ENCODE measurements at places on chromosomes 1 and 21.
A peak's percentile ranks its signal among the peaks of the same experiment; 100 is the strongest.

DNA sequence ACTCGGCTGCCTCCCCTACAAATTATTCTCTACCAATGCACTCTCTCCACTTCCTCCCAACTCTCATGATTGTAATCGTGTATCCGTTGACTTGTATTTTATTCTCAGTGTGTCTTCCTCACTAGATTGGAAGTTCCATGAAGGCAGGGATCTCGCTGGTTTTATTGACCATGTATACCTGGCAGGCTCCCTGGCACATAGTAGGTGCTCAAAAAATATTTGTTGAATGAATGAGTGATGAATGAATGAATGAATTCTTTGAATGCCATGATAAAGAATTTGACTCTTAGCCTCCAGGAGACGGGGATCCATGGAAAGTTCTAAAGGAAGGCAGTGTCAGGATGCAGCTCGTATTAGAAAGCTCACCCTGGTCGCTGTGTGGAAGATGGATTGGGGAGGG, 28.8 kb upstream of the WASF2 start:
- no peak for DNase-seq

DNA sequence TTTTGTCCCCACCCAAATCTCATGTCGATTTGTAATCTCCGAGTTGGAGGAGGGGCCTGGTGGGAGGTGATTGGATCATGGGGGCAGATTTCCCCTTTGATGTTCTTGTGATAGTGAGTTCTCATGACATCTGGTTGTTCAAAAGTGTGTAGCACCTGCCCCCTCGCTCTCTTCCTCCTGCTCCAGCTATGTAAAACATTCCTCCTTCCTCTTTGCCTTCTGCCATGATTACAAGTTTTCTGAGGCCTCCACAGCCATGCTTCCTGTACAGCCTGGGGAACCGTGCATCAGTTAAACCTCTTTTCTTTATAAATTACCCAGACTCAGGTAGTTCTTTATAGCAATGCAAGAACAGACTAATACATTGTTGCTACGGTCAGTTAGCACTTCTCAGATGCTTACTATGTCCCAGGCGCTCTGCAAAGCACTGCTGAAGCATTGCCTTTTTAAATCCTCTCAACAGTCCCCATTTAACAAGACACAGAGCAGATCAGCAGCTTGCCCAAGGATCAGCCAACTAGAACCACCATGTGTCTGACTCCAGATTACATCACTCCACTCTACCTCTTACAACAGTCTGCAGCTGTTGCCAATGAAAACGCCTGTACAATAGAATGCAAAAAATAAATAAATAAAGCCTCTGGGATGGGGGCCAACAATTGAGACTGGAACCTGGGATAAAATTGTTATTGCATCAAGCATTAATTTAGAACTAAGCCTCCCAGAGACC, 52.4 kb upstream of the USP1 start:
- no peak for DNase-seq

GRCh38 chr1:95072532-95073419, at the start of gene ALG14:
TSS of gene ALG14 (minus strand) at chr1:95072951. CDS start at chr1:95072898, 53 bp downstream.
- DNase-seq: peak; percentile 88

GRCh38 chr1:215589650-215590435, 22.7 kb downstream of the KCTD3 start:
- DNase-seq: no peak

- DNase-seq: no peak
Measured at GRCh38 chr1:162635418-162635817, 3.2 kb downstream of the DDR2 start.

GRCh38 chr1:182359645-182360044, 31.9 kb downstream of the GLUL start:
- no peak for DNase-seq

- DNase-seq: no peak
Measured at GRCh38 chr1:73789965-73790364, 408.0 kb downstream of the LRRIQ3 start.

DNA sequence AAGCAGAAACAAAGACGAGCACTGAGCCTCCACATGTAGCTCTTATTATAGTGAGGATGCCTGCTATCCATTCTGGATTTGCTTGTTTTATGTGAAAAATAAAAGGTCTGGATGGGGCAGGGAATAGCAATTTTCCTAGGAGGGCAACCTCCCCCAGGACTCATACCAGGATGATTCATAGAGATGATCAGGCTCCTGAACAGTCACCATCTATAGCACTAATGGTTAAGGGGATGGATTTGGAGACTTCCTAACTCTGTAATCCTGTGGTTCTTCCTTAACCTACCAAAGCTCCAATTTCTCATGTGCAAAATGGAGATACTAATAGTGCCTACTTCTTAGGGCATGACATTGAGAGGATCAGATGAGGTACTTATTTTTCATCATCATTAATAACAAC, 34.5 kb upstream of the CD58 start:
- no peak for DNase-seq

DNA sequence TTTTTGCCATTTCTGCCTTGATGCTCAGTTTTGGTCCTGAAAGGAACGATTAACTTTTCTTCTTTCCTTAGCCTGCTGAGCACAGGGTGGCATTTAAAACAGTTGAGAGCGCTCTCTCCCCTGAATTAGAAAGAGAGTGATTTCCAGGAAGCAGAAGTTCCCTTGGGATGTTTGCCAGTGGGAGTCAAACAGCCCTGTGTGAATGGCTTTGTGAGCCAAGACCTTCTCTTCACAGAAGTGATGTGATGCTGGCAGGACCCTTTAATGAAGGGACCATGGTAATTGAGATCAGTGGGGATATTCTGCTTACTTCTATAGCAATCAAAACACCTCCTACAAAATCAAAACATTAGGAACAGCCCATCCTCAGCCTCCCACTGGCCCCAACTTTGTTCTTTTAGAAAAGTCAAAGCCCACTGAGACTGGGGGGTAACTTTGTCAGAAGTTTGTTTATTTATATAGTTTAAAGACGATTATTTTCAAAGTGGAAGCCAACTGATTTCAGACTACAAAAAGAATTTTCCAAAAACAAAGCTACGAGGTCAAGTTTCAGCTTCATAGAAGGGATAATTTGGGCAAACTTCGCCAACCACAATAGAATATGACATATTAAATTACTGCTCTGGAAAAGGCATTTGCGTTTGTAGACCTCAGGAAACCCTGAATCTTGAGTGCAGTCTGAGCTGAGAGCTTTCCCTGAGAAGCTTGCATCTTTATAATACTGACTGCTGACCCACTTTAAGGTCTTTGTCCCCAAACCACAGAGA, 122.7 kb downstream of the GABPA start:
- no peak for DNase-seq

- DNase-seq: no peak
Measured at GRCh38 chr21:38944402-38944801, 138.7 kb downstream of the ETS2 start.

DNA sequence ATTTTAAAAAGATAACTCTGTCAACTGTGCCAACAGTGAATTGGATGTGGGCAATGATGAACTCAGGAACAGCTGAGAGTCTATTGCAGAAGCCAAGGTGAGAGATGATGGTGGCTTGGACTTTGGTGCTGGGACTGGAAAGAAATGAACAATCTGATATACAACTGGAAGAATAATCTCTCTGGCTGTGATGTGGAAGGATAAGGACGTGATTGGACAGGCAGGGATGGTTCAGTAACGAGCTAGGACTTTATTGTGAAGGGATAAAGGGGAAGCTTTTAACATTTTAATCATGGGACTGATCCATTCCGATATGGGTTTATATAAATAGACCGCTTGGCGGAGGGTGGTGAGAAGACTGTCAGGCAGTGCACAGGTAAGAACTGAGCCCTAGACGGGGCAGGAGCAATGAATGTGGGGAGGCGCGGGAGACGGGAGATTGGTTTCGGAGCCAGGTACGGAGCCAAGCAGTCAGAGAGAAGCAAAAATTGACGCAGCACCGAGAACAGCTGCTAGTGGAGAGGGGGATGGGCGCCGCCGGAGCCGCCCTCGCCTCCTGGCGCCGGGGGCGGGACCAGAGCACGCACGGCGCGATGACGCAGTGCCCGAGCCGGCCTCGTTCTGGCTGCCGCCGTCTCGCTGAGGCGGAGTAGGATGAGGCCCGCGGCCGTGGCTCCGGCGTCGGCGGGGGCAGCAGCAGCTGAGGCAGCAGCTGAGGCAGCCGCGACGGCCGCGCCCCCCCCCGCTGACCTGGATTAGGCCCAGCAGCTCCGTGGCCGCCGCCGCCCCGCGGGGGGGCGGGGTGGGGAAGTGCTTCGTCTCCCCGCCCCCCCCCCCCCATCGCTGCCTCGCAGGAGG, at the start of gene RNF11:
TSS of gene RNF11 (plus strand) at position 601 of the 858 bp plus-strand sequence. CDS start 484 bp downstream, outside the sequence.
- peak; percentile 94 for DNase-seq

DNA sequence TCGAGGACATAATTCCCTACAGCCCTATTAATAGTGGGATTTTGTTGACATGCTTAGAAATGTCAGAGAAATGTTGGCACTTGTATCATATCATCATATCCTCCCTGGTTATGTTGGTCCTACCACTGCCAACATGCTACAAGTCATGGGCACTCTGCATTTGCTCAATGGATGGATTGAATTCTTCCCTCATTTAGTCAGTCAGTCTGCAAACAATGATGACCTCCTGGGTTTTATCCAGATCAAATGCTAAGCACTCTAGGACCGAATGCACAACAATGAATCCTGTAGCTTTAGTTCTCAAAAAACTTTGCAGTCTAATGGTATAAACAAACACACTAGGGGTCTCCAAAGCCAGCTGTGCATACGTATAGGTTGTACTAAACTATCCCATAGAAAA, 357.2 kb upstream of the DPYD start:
- DNase-seq: no peak

- no peak for DNase-seq
Measured at GRCh38 chr1:243455760-243456651, 200.2 kb downstream of the SDCCAG8 start.

GRCh38 chr1:164735315-164736052, 176.5 kb downstream of the PBX1 start:
- no peak for DNase-seq

All from activated B cell treated with CpG ODN at 0.5 μM for 24 hours (primary cell).